T-helper 22 cell (primary cell): ENCODE measurements at places on chromosomes 12 and 14.

DNA sequence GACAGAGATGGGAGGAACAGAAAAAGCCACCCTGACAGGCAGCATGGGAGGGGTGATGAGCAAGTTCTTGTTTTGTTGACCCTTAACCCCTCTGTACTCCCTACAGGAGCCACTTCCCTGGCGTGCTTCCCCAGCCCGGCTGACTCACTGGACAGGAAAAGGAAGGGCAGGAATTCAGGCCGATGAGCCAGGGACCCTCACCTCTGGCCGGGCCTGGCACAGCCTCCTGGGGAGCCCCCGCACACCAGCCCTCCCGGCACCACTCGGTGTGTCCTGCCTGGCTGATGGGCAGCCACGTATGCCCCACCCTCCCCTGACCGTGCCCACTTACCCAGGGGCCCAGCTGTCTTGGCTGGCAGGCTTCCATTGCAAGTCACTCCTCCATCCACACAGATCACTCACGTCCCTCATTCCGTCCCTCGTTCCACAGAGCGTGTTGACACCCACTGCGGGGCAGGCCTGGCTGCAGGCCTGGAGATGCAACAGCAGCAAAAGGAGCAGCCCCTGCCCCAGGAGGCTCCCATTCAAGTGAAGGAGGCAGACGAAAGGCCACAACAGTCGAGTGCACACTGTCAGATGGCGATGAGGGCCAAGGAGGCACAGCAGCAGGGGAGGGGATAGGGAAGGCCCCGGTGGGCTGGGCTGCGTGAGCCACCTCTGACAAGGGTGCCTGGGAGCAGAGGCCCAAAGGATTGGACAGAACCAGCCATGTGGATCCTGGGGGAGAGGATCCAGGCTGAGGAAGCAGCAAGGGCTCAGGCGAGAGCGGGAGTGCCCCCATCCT is 19.7 kb upstream of the CD9 start:
- DNase-seq = no peak

DNA sequence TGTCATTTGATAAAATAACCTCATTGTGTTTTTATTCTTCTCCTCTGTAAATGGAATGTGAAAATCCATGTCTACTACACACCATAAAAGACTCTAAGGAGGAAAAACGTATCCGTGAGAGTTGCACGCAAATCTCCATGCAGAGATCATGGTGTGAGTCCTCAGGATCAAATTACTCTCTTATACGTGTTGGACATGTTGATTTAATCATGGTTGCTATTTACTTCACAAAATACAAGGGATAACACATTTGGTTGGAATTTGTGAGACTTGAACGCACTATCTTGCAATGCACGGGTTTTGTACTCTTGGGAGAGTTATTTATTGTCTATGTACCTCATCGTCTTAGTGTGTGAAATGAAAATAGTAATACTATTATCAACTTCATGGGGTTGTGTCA is 128.0 kb upstream of the RASSF8 start:
- DNase-seq = no peak

DNA sequence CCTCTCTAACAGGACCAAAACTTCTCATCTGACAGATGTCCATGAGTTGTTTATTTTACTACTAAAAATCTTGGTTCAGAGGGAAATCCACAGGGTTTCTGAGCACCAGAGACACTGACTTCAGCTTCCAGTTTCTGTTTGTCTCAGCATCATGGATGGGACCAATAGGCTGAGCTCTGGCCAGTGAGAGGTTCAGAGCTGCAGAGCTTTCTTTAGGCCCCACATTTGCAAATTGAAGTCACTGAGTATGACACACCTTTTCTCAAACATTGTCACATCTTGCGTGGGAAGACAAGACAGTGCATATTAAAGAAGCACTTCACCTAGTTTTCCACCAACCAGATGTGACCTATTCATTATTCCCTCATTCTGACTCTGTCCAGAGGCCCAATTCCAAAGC is 45.2 kb downstream of the RDH12 start:
- DNase-seq = no peak

GRCh38 chr12:45296046-45296586 is 80.2 kb downstream of the ANO6 start:
- no peak for DNase-seq

DNA sequence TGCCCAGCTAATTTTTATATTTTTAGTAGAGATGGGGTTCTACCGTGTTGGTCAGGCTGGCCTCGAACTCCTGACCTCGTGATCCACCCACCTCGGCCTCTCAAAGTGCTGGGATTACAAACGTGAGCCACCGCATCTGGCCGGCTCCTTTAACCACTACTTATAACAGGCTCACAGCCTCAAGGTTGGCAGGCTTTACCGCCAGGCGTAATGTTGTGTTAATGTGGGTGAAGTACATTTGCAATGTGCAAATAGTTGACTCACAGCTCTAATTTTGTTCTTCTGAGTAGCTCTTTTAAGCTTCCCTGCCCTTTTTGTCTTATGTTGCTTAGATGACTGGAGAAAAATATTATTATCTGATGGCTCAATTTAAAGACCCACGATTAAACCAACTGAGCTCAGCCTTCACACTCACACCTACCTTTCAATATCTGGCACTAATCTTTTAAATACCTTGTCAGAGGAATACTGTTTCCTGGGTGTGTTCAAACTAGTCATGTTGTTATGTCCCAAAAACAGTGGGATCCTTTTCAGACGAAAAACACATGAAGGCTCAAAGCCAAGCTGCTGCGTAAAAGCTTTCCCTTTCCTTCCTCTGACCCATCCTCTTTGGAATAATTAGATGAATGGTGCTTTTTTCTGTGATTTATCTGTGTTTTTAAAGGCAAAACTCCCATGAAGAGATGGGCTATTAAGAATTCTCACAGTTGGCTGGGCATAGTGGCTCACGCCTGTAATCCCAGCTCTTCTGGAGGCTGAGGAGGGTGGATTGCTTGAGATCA is 57.2 kb upstream of the USP44 start:
- no peak for DNase-seq

- no peak for DNase-seq
Observed at GRCh38 chr14:26765301-26765700, 167.5 kb upstream of the NOVA1 start.

GRCh38 chr12:58443981-58444371 is 476.3 kb downstream of the LRIG3 start:
- DNase-seq = no peak

DNA sequence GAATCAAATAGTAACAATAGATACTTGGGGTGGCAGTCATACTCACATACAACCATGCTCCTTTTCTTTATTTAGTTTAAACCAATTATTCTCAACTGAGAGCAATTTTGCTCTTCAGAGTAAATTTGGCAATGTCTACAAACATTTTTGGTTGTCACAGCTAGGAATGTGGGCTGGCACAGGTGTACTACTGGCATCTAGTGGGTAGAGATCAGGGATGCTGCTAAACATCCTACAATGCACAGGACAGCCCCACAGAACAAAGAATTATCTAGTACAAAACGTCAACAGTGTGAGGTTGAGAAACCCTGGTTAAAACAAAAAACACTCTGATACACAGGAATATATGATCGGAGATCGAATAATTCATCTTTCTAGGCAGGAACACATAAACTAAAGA is 186.5 kb downstream of the NELL2 start:
- no peak for DNase-seq

GRCh38 chr14:50001999-50002925 is 109.4 kb downstream of the ARF6 start:
- DNase-seq = peak; percentile 67

DNA sequence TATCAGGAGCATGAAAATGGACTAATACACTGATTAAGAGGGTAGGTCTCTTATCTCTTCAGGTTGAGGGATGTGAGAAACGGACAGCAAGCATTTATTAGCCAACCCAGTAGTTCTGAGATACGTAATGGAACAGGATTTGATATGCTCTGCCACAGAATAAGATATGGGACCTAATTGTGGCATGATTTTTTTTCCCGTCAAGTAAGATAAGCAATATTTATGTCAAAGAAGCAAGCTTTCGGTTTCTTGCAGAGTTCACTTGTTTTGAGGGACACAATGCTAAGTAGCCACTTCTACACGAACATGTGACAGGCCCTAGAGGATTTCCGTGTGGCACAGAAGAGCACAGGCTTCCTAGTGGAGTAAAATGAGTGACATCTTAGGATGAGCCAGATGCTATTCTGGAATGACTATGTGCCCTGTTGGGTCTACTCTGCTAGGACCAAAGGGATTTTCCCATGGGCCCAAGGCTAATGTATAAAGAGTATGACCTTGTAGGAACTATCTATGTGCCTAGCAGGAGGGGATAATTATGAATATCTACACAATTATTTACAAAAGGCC is 57.9 kb downstream of the SLC38A1 start:
- no peak for DNase-seq

DNA sequence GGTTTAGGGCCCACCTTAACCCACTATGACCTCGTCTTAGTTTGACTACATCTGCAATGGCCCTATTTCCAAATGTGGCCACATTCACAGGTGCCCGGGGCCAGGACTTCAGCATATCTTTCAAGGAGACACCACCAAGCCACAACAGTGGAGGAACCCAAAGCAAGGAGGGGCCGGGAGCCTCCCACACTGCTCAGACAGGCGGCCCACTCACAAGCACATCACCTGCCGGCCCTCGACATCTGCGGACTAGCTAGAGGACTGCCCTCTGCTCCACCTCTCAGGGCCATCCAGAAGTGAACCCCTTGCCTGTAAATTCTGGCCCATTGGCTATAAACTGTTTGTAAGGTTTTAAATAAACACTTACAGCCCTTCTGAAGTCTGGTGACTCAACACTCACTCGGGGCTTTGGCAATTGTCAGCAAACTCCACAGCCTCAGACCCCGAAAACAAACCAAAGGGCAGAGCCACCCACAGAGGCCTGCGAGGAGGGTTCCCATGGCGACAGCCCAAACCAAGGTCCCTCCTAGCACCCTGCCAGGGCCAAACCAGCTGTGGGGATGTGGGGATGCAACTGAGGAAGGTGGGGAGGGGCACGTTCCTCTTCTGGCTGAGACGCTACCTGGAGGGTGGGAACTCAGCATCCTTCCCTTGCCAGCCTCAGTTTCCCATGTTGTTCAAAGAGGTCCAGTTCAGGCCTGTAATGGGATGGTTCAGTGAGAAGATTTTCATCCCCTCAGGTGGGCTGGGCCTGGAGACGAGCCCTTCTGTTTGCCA is 95.8 kb downstream of the DICER1 start:
- no peak for DNase-seq

DNA sequence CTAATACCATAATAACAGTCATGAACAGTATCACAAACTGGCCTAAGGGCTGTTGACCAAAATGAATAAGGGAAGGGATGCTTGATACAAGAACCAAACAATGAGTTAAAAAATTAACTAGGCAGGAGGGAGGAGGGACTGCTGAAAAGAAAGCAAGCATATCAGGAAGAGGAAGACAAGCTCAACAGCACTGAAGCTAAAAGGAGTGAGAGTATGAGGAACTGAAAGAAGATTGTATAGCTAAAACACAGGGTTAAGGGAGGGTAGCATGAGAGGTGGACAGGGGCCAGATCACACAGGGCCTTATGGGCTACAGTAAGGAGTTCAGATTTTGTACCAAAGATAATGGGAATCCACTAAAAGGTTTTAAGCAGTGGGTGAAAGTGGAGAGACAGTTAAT is 34.1 kb downstream of the ITGA7 start:
- DNase-seq = no peak

DNA sequence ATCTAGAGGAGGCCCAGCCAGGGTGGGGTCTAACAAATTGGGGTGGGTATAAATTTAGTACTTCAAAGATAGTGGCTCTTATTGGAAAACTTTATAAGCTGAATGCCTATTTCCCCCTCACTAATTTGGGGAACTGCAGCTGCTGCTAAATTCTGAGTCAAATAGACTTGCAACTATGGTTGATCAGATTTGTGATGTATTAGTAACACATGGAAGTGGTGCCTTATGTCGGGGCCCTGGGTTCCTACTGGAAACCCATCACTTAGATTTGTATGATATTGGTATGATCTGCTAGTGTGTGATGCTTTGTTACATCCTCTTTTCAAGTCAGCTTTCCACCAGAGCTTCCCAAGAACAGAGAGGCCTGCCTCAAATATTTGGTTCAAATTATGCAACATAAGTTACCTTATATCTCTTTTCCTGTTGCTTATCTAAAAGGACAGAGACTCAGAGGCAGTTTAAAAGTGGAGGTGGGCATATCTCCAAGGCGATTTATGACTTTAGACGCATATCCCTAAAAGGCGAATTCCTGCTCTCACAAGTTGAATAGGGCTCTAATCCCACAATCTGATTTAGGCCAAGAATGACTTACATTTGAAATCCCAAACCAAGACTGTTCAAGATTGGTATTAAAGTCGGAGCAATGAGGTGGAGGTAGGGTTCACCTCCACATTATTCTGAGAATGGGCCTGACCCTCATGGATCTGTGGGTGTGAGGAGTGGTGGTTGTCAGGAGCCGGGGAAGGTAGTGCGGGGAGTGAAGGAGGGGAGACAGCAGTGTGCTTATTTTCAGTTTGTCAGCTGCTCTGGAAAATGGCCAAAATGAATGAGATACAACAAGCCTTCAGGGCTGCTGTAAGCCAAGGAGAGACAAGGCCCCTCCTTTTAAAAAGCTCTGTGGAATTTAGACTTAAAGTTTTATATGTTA is 425.8 kb downstream of the RAD51B start:
- DNase-seq = no peak

DNA sequence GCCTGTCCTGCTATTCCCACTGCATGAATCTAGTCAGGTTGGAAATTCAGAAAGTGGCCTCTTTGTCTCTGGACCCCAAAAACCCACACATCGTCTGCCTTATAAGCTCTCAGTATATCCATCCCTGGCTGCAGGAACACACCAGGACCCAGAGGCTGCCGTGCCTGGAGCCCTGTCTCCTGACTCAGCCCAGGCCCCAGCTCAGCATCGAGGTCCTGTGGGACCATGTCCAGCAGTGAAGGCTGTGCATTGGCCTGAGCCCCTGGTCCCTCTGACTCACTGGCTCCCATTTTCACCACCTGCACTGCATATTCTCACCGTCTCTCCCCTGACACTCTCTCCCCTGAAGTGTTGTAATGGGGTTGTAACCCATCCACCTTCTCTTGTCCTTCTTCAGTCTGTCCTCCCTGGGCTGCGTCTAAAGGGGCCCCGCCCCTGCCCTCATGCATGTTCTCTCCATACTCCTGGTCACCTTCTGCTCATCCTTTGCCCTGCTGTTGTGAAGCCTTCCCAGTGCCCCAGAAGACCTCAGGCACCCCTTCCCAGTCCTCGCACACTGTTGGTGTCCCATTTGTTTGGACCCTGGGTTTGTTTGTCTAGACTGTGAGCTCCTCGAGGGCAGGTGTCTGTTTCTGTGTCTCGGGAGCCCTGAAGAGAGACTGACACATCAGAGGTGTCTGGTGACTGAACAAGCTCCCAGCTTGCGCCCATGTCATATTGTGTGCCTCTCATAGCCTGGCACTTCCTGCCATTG is 43.8 kb downstream of the EVL start:
- DNase-seq = no peak

- DNase-seq = no peak
Observed at GRCh38 chr14:77582511-77582910, 33.9 kb downstream of the SPTLC2 start.

DNA sequence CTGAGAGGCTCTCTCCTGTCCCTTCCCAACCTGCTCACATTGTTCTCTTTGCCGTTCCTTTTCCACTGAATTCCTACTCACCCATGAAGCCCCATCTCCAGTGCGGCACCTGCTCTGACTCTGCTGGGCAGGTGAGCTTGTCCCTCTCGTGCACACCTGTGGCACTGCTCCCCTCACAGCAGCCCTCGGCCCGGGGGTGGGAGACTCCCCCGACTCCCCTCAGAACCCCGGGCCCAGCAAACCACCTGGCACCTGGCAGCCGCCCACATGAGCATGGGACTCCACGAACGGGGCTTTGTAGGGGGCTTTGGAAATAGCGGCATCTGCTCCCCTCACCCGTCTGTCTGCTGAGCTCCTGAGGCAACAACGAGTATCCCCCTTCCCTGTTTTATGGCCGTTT is 162.4 kb upstream of the PRMT8 start:
- DNase-seq = no peak
